ENCODE measurements at places on chromosomes 2 and 18.

DNA sequence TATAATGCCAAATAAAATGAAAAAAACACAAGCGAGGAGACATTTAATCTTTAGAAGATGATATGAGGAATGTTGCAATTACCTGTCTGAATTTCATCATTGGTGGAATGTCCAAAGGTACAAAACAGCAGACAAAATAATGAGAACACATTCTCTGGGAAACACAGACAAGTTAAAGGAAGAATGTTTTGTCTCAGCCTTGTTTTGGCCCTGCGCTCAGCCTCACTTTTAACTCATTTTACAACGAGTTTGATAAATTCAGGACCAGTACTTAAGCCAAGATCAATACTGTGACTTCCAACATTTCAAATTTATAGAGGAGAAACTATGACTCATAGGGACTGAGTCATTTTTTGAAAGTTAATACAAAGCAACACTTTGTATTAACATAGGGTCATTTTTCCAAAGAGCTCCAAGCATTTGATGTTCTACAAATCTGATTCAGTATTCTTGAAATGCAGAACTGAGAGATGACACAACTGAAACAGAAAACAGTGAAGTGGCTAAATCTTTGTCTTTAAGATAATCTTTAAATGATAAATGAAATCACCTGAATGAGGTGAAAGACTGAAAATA, 833.2 kb upstream of the CHAC2 start:
- no peak overlapping the region for H3K27ac ChIP-seq
- H3K27me3 ChIP-seq, result no peaks in the 10 kb centered on the region
- no peak overlapping the region for H3K4me3 ChIP-seq
- peaks cover 10% of the 10 kb centered on the region for H3K4me1 ChIP-seq
- H3K36me3 ChIP-seq, result no peaks in the 10 kb centered on the region

GRCh38 chr2:48519593-48519992, 10.4 kb upstream of the STON1 start:
- no peak overlapping the region for H3K4me3 ChIP-seq
- peaks cover 29% of the 10 kb centered on the region for H3K36me3 ChIP-seq
- DNase-seq, result no peak

- peaks cover 32% of the 10 kb centered on the region for H3K4me1 ChIP-seq
- no peak overlapping the region for H3K4me3 ChIP-seq
- H3K27ac ChIP-seq, result no peak overlapping the region
- H3K27me3 ChIP-seq, result no peaks in the 10 kb centered on the region
Observed at GRCh38 chr2:159753797-159754196, 41.5 kb downstream of the MARCHF7 start.

GRCh38 chr2:26991717-26992116, 21.3 kb downstream of the MAPRE3 start:
- H3K4me3 ChIP-seq, result no peak overlapping the region
- H3K4me1 ChIP-seq, result no peaks in the 10 kb centered on the region
- H3K27ac ChIP-seq, result no peak overlapping the region
- H3K36me3 ChIP-seq, result no peaks in the 10 kb centered on the region
- no peak for DNase-seq
